ENCODE measurements at places on chromosomes 5 and 9.
A peak's percentile ranks its signal among the peaks of the same experiment; 100 is the strongest.

DNA sequence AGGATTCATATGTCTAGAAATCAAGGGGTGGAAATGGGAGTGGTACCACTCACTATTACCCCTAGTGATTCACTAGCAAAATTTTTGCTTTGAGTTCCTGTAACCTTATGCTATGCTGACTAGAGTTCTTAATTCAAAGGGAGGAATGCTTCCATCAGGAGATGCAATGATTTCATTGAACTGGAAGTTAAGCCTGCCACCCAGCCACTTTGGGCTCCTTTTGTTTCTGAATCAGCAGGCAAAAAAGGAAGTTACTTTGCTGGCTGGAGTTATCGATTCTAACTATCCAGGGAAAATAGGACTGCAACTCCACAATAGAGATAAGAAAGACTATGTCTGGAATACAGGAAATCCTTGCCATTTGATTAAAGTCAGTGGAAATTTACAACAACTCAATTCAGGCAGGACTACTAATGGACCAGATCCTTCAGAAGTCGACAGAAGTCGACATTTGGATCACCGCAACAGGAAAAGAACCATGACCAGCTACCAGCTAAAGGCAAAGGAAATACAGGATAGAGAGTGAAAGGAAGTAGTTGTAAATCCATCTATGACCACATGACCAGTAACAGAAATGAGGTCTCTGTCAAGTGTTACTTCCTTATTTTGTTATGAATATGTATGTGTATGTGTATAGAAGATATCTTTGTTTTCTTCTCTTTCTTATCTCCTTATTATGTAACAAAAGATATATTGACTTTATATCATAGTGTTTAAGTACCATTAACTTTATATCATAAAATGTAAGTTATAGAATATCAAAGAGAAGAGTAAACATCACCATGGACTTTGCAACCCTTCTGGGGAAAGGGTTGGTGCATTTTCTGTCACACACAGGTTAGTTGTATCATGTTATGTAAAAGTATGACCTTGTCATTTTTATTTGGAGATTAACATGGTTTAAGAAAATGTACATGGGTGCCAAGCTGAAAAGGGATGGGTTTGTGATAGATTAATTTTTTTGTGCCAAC is 198.7 kb upstream of the HAPLN1 start:
- DNase-seq, result no peak

GRCh38 chr5:138951986-138952735 is 77.0 kb upstream of the LRRTM2 start:
- DNase-seq, result no peak

DNA sequence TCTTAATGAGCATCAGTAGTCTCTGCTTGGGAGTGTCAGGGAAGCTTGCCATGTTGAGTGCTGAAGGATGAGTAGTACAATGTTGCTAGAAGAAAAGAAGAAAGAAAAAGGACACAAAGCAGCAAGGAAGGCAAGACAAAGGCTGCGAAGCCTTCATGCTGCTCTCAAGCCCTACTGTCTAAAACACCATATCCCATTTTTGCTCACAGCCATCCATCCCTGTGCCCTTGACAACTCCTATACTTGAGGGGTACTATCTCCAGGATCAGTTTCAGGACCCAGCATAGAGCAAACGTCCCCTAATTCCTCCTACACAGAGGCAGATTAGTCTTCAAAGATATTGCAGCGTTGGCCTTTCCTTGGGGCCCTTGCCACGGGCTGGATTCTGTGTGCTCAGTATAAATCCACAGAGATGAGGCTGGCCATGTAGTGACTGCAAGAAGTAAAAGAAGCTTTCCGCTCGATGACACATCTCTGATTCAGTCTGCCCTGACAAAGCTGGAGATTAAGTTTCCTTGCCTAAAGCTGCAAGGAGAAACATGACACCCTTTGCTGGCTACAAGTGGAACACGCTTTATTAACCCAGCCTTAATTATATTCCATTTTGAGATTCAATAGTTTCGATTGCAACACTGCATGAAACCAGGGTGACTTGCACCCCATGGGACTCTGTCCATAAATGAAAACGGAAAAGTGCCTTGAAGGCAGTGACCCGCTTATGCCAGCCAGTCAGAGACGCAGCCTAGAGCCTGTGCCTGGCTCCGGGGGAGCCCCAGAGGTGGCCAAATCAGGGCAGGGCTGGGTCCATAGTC is 304.6 kb downstream of the ACTL7B start:
- peak; percentile 84 for DNase-seq

DNA sequence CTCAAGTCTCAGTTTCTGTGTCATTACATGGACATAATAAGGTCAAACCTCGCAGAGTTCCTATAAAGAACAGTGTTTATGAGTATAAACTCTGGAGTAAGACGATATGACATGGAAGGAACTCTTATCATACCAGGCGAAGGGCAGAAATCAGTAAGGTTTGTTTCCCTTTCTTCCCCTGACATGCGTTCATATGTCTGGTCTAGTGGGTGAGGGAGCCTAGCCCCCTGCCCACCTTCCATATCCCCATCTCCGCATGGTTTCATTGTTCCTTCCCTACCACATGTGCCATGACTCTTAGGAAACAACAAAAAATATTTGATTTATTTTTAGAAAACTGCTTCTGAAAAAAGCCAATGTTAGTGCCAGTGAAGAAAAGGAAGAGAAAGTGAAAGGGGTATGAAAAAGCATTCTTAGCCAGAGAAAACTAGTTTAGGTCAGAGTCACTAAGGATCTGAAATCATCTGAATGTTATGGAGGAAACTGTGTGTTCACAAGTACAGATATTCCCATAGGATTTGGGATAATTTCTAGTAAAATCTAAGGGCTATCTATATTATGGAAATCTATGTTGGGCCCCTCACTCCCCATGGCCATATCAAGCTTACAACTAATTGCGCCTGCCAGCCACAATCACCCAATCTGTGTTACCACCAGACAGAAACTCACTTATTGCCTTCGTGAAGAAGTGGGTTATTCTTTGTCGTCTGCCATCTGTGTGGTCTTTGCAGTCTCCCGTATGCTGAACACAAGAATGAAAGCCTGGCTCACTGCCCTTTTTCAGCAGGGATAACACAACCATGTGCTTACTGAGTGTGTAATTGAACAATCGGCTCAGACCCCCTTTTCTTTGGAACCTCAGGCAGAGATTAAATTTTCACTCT is 19.9 kb upstream of the HMHB1 start:
- no peak for DNase-seq

GRCh38 chr9:114214181-114214580 is 58.8 kb downstream of the COL27A1 start:
- DNase-seq, result no peak

DNA sequence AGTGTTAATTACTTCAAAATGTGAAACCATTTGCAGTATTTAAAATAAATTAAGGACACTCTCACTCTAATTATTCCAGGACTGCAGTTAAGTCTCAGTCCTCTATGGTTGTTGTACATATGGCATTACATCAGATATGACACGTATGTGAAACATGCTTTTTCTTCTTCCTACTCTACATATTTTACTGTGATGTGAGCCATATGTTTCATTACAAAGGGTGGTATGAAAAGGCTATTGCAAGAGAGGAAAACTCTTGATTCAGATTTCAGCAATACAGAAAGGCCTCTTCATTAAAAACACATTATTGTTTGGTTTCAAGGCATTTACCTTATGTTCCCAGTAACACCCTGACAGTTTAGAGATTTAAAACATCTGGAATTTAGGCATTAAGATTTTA is 964.5 kb upstream of the DMAC1 start:
- DNase-seq, result no peak

DNA sequence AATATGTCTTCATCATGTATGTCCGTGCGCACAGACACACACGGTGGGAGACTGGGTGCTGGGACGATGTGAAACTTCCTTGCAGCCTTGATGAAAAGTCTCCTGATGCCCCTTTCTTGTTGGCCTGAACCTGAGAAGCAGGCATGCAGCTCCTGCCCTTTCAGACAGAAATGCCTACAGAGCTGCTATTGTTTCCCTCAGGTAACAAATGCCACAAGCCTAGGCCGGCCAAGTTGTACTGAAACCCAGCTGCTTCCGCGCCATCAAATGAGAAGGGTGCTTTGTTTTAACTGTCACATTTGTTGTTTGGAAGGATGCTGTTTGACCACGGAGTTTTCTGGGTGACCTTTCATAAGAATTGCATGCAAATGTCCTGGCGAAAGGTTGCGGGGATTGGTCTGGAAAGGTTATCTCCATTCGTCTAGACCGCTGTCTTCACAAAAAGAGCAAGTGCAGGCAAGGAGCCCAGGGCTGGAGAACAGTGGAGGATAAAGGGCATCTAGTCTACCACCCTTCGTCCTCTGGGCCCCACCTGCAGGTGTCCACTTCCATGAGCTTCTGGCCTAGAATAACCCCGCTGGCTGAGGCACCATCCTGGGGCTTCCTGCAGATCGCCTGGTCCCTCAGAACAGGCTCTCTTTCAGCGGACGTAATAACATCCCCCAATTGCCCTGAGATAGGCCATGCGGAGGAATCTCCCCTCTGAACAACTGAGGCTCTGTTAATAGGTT is 197.2 kb downstream of the SEMA6A start:
- no peak for DNase-seq

DNA sequence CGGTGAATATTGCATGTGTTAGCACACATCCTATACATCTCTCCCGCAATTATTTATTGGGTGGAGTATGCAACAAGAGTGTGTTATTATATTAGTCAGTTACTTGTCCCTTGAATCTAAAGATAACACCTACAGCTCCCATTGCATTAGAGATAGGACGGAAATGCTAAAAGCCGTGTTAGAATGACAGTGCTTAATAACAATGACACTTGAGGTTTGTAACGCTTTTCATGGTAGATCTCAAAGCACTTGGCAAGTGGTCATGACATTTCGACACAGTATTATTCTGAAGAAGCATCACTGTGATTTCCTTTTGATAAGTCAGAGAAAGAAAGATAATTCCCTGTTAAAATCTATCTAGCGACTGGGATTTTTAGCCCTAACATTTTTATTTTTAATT is 33.4 kb upstream of the TRIO start:
- no peak for DNase-seq

DNA sequence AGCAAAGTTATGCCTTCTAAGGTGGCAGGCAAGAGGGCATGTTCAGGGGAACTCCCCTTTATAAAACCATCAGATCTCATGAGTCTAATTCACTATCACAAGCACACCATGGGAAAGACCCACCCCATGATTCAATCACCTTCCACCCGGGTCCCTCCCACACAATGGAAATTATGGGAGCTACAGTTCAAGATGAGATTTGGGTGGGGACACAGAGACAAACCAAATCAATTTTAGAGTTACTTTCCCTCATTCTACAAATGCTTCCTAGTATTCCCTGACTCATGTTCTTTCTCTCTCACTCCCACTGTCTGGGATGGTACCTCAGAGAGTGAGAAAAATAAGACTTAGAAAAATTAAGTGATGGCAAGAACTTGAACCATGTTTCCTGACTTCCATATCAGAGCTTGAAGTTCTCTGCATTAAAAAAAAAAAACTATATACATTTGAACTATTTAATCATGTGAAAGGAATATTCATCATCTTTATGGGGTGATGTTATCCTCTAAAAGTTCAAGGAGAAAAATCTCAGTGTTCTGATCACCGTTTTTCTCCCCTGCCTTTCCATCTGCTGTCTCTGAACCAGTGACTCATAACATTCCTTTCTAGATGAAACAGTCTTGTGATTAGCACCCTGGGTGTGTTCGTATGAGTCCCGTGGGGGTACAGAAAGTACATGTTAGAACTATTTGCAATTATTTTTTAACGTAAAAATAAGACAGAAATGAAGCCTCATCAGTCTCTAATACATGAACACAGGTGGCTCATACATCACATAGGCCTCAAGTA is 282.9 kb downstream of the SLF1 start:
- DNase-seq, result peak; percentile 78

DNA sequence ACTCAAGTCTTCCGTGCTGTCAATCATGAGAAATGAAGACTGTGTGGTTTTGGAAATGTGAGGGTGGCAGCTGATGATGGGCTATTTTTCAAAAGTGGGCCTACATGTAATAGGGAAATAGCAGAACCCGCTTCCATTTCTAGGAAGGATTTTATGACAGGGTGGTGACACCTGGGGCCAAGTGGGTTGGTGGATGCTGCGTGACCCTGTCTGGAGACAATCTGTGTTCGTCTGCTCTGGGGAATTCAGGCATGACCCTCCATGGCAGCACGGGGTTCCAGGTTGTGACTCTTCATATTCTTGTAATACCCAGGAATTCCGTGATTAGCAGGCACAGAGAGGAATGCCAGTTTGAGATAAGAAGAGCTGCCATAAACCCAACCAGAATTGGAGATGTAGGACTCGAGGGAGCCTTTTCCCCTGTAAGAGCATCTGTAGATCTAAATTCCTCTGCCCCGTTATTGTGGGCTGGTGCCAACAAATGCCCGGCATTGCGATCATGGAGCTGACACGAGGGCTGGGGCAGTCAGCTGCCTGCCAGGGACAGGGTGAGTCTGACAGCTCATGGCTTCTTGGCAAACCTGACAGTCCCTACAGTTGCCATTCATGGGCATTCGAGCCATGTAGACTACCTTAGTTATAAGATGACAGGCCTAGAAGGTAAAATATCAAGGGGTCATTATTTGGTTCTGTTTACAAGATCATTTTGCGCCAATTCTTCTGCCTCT is 279.7 kb downstream of the GADD45G start:
- DNase-seq, result no peak

GRCh38 chr5:84370176-84370575 is 14.5 kb downstream of the EDIL3 start:
- no peak for DNase-seq

- no peak for DNase-seq
These were observed 14.4 kb upstream of the S1PR3 start for GRCh38 chr9:88976890-88977257.

- DNase-seq, result no peak
These were observed 31.6 kb upstream of the ZNF618 start for GRCh38 chr9:113844466-113844865.

GRCh38 chr5:59485629-59486439 is 407.7 kb downstream of the PDE4D start:
- peak; percentile 41 for DNase-seq

GRCh38 chr9:17387565-17387964 is 191.3 kb upstream of the SH3GL2 start:
- no peak for DNase-seq

DNA sequence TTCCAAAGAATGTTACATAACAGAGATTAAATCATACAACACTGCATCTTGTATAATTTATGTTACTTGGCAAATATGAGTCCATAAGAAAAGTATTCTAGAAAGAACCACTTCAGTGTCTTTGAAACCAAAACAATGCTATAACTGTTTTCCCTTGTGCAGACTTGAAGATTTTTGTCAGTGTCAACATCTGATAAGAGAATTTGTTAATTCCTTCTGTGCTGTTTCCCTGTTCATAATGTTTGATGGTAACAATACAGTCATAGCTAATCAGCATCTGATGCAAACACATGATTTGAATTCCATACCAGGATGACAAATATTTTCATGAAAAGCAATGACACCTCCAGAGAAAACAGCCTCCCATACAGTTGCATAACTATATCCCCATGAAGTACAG is 306.8 kb downstream of the SEMA5A start:
- DNase-seq, result peak; percentile 82

- peak; percentile 86 for DNase-seq
These were observed 204.9 kb downstream of the ERCC6L2 start for GRCh38 chr9:96080364-96080763.

- DNase-seq, result no peak
These were observed 57.8 kb downstream of the NDUFAF2 start for GRCh38 chr5:61002611-61003355.

- no peak for DNase-seq
These were observed 8.1 kb downstream of the SEMA4D start for GRCh38 chr9:89489548-89490530.
